Activated naive CD4-positive, alpha-beta T cell treated with anti-CD3 and anti-CD28 coated beads for 36 hours (primary cell): ENCODE measurements at places on chromosomes 4 and X. TPM values are rescaled to one million over a fixed set of nuclear protein-coding genes. Genes with fewer than 3 reads are reported as not detected.

The PNMA5 gene
- not detected for total RNA-seq

The SRPX2 gene
- not detected for total RNA-seq

The MAB21L2 gene
- total RNA-seq, result not detected

The PRSS12 gene
- not detected for total RNA-seq

The CXCL1 gene
- not detected for total RNA-seq

- no peak for DNase-seq
Measured at GRCh38 chr4:11446155-11446811, 17.6 kb upstream of the HS3ST1 start.

DNA sequence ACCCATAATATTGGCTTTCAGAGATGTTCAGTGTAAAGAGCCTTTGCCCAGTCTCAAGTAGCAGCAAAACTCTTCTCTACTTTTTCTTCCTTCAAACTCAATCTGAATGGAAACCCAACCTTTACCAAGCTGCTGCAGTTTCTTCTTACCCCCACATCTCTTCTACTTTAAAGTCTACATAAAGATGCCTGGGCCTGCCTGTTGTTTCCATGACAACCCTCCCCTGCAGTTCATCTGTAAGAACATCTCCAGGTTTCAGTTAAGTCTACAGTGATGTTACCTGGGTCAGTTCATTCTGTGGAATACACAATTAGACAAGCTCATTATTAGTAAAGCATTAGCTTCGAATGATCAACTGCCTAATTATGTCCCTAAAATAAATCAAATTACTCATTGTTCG lies 81.4 kb downstream of the SPANXN3 start:
- no peak for DNase-seq

DNA sequence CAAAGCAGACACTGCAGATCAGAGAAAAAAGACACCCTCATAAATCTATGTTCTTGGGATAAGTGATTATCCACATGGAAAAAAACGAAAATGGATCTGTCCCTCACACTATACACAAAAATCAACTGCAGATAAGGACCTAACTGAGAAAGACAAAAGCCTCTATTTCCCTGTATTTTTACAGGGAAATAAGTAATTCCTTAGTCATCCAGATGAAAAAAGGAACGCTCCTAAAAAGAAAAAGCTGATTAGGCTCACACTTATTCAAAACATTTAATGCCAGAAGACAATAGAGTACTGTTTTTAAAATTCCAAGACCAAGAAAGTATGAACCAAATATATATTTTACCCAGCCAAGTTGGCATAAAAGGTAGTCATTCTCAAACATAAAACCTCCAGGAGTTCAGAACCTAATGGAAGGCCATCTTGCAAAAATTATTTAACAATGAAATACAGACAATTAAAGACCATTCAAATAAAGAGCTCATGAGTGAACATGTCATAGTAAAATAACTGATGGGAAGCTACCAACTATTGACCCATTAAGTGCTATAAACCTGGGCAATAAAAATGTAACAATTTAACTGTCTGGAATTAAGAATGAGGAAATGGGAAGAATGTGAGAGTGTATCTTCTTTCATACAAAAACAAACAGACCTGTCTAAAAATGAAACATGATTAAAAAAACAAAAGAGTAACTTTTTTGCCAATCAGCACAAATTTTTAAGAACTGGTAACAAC lies 20.4 kb downstream of the PAPSS1 start:
- DNase-seq, result no peak

DNA sequence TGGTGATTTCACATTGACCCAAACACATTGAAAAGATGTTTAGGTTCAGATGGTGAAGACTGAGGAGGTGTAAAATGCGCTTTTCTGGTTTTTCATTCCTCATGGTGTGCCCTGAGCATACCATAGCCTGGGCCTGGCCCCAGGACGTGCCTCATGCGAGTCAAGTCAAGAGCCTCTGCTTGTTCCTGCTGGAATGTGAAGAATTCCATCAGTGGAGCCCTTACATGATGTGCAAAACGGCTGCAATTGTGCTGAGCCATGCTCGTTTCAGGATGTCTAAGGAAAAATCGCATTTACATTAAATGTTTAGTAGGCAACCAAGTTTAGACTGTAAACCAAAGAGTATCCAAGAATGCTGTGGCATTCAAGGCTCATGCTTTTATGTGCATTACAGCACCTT lies 34.9 kb downstream of the GYG2 start:
- DNase-seq, result no peak

GRCh38 chrX:53481816-53482465 lies 47.8 kb upstream of the HSD17B10 start:
- DNase-seq, result peak; percentile 63

DNA sequence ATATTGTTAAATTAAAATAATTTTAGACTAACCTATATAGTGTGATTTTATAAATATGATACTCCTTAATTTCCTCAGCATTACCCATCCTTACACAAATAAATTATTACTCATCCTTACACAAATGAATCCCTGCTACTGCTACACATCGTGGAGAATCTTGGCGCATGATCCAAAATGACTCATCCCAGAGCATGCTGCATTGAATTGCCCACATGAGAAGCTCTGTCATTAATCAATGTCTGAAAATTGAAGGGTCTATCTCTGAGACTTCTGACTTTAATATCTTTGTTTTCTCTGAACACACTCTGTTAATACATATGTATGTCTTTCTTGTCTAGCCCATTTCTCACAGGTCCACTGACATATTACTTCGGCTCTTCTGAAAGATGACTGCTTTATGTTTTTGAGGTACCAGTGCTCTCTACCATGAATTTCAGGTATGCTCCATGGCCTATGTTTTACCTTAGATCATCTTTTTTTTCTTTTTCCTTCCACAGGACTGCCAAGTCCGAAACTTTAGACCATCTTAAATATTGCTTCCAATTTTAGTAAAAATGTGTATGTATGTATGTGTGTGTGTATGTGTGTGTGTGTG lies 15.7 kb upstream of the DUSP21 start:
- no peak for DNase-seq

DNA sequence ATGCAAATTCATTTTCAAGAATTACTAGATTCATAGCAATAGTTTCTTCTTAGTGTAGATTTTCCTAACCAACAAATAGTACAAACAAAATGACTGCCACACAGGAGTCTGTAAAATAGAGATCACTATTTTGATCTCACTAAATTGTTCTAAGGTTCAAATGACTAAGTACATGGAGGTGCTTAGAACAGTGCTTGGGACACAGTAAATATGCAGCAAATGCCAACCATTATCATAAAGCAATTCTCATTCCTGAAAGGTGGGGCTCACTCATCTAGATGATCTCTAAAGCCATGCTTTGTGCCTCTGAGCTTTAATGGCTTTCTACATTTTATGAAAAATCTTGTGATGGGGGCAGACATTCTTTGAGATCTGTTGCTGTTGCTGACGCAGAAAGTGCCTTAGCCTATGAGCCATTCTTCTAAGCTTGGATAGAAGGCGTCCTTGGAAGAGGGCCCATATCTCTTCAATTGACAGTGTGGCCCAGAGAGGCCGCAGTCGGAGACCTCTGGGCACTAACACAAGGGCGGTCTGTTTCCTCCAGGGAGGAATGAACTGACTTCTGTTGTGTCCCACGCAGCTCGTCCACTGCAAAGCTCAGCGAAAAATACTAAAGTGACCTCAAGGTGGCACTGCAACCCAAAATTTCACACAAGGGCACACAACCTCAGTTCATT lies 23.5 kb downstream of the TLR10 start:
- peak; percentile 82 for DNase-seq

DNA sequence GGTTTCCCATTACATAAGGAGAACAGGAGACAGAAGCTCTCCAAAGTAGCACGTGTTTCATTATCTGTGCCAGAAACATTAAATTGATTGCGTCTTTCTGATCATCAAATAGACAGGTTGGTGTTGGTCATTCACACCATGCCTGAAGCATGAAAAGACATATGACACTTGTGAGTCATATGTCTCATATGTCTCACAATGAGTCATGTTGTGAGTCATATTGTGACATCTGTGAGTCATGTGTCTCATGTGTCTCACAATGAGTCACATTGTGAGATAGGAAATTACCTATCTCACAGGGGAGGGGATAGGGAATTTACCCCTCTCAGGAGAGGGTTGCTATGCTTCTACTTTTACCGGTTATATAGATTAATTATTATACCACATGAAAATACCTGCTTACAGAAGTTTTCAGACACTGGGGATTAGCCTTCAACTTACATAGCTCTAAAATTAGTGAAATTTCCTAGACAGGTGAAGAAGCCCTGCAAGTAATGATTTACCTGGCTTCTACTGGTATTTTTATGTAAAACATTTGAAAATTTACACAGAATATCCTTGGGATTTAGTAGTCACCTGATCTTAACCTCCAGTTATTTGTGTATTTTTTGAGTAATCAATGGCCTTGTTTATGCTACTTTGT lies 80.8 kb downstream of the NPFFR2 start:
- DNase-seq, result peak; percentile 54

DNA sequence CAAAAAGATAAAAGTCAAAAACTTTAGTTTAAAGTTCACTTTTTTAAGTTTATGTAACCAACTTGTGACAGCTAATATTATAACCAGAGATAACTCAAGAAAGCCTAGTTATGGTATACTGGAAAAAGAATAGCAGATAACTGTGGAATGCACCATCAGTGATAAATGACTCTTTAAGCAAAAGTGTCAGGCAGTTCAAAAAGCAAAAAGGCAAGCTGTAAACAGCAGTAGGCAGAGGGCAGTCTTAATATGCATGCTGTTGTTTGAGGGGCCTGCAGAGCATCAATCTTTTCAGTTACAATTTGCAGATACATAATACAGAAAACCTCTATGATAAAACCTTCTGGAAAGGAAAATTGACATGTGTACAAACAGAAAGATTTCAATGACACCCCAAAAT lies 81.8 kb upstream of the JADE1 start:
- no peak for DNase-seq

DNA sequence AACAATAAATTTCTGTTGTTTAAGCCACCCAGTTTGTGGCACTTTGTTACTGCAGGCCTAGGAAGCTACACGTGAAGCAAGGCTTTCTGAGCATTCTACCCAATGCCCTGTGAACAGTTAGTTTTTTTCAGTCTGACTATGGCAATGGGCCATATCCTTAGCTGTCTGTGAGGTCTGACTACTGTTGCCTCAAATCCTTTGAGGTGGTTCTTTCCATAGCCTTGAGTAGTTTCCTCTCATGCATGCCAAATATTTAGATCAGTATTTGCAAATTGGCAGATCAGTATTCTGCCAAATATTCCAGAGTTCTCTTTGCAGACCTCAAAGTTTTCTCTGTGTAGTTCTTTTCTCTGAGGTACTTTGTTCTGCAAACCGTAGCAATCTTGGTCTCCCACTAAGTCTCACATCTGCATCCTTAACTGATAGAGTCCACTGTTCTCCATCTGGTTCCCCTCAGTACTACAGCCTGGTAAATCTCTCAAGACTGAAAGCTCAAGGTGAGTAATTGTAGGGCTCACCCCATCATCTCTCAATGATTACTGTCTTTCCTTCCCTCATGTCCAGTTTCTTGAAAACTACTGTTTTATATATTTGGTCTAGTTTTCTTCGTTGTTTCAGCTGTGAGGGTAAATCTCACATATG lies 984.9 kb upstream of the INTU start:
- DNase-seq, result no peak

DNA sequence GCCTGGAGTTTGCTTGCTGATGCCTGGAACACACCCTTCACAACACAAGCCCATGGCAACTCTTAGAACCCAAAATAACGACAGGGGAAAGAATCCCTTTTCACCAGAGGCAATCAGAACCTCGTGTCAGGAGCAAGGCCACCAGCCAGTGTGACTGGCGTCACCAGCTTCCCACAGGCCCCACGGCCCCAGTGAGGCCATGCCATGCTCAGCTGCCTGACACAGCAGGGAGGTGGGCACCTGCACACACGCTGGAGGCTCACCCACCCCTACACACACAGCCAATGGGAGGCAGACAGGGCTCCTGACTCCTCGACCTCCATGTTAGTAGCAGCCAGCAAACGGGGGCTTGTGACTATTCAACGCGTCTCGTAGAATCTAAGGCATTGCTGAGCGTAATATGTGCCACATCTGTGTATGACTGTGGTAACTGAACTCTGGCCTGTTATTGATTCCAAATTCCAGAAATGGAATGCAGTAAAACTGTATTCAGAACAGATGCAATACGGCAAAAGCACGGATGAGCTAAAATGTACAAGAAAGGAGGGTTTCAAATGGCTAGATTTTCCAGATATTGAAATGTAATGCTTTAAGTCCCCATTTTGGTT lies 28.5 kb downstream of the RNF212 start:
- DNase-seq, result no peak

DNA sequence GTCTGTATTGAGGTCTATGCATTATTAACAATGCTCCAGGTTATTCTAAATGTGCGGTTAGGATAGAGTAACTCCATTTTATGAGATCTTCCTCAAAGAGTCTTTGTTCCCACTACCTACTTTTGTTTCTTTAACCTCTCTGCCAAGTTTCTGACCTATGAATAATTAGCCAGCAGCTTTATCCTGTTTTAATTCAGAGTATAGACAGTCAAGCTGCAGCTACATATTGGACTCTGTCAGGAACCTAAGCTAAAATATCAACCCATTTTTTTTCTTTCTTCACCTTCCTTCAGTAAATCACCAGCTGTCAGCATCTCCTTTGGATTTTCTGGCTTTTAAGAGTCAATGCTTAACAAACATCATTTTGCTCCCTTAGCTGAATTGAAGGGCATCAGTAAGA lies 72.3 kb downstream of the TMEM47 start:
- no peak for DNase-seq

DNA sequence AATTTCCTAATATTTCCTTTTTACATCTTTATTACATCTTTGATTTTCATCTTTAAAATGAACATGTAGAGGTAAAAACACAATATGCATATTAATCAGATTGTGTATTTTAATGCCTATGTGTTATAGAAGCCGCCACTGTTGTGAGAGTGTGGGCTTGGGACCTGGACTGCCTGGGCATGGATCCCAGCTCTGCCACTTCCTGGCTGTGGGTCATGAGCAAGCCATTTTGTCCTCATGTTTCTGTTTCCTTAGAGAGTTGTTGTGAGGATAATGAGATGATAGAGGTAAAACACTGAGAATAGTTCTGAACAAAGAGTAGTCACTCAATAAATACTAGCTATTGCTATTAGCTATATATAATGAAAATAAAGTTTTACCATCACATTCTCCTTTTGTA lies 38.4 kb upstream of the SCOC start:
- no peak for DNase-seq

- DNase-seq, result no peak
Measured at GRCh38 chrX:104488811-104489210, 77.2 kb upstream of the IL1RAPL2 start.

DNA sequence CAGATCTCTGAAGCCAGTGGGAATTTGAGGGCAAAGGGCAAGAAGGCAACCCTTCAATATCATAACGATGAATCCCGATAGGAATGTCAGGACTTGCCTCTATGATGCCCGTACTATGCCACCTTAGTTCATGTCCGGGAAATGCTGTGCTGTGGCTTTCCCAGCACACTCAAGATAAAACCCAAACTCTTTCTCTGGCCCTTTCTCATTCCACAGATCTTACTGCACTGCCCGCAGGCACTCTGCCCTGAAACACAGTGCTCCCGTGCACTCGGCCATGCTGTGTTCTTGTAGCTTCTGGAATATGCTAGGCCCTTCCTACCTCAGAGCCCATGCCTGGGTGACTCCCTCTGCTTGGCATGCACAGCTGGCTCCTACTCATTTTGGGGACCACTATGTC lies 26.3 kb downstream of the SORCS2 start:
- no peak for DNase-seq
